Activated CD4-positive, alpha-beta T cell treated with anti-CD3 and anti-CD28 coated beads, Interleukin-2, amount 50 U/mL, for 16 hours (primary cell): ENCODE measurements at places on chromosomes 5 and 9.

DNA sequence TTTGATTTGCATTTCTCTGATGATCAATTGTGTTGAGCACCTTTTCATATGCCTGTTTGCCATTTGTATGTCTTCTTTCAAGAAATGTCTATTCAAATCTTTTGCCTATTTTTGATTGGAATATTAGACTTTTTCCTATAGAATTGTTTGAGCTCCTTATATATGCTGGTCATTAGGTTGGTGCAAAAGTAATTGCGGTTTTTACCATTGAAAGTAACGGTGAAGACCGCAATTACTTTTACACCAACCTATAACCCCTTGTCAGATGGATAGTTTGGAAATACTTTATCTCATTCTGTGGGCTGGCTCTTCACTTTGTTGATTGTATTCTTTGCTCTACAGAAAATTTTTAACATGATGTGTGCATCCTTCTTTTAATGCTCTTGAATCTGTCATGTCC lies 113.2 kb upstream of the PRRC1 start:
- DNase-seq = no peak

DNA sequence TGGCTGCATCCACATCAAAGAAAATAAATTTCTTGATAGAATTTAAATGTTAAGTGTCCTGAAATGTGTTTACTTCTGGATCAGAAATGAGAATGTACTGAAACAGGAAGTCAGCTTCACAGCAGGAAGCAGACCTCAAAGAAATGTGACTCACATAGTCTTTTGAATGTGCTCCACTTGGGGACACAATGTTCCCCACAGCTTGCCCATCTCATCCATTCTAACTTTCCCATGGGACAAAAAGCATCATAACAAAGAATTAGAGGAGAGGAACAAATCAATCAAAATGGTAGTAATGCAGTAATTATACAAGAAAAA lies 85.7 kb downstream of the GRAMD2B start:
- DNase-seq = peak; percentile 33

DNA sequence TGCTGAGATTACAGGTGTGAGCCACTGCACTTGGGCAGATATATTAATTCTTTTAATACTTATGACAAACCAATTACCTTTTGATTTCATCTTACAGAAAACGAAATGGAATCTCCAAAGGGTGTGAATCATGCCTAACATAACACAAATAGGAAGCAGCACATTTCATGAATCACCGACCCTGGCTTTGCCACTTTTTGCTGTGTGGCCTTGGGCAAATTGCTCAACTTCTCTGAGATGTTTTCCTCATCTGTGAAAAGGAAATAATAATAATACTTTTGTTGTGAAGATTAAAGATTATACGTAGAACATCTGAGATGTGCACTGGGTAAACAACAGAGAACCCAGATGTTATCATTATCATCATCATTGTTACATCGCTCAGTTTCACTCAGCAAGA lies 50.7 kb upstream of the FREM1 start:
- no peak for DNase-seq

DNA sequence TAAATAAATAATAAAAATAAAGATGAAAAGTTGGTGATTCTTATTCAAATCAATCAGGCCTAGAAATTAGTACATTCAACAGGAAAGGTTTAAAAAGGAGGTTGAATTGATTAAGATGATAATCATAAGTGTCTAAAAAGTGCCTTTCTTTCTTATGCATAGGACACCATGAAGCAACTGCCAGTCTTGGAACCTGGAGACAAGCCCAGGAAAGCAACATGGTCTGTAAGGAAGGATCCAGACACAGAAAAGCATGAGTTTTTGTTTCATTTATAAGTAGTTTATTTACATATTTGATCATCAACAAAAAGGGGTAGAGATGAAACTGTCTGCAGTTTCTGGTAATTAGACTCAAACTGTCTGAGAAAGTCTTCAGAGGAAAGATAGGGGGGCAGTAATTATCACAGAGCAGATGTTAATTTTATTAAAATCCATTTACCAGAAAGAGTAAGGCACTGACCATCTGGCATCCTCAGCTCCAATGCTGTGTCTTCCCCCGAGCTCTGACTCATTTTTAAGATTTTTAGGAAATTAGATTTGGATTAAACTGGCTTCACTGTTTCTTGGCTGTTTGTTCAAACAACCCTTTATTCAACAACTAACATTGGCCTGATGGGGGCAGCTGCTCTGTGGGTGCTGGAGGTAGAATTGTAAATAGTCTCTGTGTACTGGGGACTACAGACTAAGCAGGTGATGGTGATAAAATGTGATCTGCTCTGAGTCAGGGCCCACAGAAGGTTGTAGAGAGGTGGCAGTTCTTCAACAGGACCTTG lies 2.7 kb downstream of the RABEPK start:
- DNase-seq = no peak

- no peak for DNase-seq
Measured at GRCh38 chr5:132368186-132368585, 1.3 kb upstream of the SLC22A5 start.

DNA sequence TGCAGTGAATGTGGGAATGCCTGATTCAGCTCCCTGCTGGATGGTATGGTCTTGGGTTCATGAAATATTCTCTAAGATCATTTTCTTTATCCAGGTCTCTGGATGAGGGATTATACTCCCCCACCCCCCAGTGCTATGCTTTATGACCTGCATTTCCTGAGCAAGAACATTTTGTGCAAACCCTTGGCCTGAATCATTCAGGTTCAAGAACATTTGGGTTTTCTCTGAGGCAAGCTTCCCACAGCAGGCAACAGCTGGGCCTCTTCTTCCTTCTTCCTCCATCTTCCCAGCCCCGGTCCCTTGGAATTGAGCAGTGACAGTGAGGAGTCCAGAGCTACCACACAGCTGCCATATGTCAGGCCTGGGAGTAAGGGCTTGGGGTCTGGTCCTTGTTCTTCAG lies 58.6 kb upstream of the TNFSF15 start:
- no peak for DNase-seq

GRCh38 chr9:37987467-37987981 lies 81.5 kb downstream of the SHB start:
- no peak for DNase-seq

DNA sequence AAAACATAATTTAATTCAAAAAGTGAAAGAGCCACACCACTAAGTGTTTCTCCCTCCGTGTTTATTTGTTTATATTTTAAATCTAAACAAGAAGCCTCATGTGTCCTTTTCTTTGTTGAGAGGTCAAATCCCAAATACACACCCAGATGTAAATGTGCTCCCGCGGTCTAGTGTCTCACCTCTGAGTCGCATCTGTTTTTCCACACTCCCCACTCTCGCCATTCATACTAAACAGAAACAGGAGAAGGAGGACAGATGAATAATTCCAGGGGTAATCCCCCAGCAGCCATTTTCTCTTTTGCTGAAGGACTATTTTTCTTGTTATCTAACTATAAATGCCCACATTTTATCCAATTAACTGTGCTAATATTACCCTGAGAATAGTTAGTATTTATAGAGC lies 361.6 kb upstream of the RIOK2 start:
- DNase-seq = no peak

- DNase-seq = peak; percentile 52
Measured at GRCh38 chr9:129838707-129839259, 3.5 kb downstream of the USP20 start.

- no peak for DNase-seq
Measured at GRCh38 chr5:171365351-171365750, 22.3 kb upstream of the NPM1 start.

- no peak for DNase-seq
Measured at GRCh38 chr5:109703166-109703565, 13.4 kb downstream of the MAN2A1 start.

DNA sequence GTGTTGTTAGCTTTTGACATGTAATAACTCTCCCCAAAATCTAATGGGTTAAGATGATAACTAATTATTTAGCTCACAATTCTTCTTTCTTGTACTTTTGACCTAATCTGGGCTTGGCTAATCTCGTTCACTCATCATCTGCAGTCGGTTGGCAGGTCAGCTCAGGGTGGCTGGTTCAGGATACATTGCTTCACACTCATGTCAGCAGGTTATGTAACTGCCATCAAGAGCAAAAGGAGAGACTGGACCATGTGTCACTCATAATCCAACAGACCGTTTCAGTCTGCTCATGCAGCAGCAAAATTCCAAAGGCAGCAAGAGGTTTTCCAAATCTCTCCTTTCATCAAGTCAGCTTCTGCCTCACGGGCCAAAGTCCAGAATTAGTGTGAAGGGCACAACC lies 998.4 kb upstream of the CTNND2 start:
- DNase-seq = no peak

DNA sequence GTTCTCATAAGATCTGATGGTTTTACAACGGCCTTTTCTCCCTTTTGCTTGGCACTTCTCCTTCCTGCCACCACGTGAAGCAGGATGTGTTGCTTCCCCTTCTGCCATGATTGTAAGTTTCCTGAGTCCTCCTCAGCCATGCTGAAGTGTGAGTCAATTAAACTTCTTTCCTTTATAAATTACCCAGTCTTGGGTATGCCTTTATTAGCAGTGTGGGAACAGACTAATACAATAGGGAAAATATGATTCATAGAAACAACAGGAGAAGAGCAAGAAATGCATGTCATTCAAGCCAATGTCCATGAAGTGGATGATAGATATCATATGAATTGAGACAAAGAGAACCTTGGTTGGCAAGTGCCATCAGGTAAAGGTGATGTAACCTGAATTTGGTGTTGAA lies 128.3 kb upstream of the HAPLN1 start:
- no peak for DNase-seq

DNA sequence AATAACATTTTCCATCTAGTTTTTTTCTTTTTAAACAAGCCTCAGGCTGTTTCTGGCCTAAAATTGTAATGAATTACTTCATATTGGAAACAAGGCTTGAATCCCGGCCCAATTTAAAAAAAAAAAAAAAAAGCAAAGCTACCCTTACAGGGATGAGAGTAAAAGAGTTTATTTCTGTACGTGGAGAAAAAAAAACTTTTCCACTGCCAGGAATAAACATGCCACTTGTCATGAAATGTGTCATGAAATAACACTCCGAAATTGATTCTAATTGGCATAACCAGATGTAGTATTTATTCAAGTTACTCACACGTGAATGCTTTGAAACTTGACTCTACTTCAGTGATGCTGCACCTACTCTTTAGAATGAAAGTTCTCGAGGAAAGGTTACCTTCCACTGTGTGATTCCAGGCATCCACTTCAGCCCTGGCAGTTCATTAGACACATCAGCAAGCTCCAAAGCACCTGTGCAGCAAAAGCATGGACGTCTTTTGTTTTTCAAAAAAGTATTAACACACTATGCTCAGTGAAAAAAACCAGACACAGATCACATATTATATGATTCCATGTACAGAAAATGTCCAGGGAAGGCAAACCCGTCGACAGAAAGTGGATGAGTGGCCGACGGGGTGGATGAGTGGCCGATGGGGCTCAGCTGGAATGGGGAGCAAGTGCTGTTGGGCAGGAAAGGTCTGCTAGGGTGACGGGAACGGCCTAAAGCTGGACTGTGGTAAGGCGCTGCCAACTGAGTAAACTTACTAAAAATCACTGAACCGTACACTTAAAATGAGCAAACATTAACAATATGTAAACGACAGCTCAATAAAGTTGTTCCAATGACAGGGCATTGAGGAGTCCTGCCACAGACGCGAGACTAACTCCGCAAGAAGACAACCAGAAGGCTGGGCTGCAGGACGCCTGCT lies 21.2 kb downstream of the NSUN2 start:
- DNase-seq = no peak

DNA sequence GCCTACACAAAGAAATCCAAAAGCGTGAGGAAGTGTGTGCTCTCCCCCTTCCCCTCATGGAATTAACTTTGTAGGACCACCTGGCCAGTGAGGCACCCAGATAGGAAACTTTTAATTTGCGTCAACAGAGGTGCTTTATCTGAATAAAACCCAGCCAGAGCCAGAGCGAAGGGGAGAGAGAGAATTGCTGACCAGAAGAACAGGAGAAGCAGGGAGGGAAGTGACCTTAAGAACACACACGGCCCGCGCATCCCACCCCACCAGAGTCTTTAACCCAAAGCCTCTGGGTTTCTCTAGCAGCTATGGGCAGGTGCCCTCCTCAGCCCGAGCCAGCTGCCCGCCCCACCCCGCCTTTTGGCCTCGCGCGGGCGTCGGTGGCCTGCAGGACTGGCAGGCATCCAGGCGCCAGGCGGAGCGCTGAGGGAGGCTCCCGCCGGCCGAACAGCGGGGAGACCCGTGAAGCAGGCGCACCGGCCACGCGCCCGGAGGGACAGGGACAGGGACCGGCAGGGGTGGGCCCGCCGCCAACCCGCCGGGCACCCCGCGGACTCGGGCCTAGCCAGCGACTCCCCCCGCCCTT lies 580 bp downstream of the ERAP1 start:
- DNase-seq = no peak

- no peak for DNase-seq
Measured at GRCh38 chr5:159801303-159801702, 115.0 kb upstream of the ADRA1B start.

DNA sequence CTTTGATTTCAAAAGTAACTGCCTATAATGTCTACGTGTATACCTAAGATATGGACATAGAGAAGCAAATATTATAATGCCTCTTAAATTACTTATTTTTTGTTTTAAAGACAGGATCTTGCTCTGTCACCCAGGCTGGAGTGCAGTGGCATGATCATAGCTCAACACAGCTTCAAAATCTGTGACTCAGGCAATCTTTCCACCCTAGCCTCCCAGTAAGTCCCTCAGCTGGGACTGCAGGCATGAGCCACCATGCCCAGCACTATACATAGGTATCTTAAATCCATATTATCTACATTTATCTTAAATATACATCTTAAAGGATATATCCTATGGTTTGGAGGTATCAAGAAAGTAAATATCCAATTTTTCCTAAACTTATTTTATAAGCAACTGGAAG lies 261.2 kb downstream of the ARL15 start:
- DNase-seq = no peak

DNA sequence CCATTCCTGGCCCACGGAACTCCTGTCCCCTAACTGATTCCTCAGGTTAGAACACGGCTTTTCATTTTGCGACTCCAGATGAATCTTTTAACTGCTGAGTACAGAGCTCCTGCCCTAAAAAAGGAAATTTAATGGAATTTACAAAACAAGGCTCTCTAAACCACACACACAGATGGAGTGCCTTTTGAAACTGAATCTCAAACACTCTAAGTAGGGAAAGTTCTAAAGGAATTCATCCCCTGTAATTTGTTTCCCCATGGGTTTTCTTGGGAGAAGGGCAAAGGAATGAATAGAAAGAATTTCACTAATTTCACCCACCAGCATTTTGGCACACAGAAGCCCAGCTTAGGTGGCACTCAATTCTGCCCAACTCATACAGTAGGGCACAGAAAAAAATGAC lies 106.5 kb downstream of the THBS4 start:
- no peak for DNase-seq
